ENCODE measurements at places on chromosomes 6 and 20.

GRCh38 chr6:37039958-37040357, 34.5 kb downstream of the FGD2 start:
- no peak for DNase-seq

DNA sequence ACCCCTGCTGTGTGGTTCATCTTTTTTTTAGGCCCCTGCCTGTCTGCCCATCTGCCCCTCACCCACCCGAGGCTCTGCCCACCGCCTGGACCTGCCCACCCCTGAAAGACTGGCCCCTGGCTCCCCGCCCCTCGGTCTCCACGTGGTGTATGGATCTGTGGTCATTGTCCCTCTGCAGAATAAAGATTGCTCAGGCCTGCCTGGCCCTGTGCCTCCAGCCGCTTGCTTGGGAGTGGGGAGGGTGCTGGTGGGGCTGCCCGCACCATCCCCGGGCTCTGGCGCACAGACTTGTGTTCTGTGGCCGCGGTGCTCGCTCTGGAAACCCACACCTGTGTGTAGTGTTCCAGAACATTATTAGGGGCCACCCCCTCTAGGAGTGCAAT, 1.6 kb downstream of the MAP1LC3A start:
- no peak for DNase-seq

DNA sequence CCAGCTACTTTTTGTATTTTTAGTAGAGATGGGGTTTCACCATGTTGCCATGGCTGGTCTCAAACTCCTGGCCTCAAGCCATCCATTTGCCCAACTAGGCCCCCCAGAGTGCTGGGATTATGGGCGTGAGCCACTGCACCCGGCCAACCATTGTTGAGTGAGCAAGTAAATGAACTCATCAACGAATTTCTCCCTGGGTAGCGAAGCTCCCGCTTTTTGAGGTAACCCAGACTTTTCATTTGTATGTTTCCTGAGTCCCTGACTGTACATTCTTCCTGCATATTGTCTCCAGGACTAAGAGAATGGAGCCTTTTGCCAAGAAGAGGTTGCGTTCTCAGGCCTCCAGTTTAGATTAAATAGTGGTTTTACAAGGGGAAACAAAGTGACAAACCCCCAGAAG, 36.4 kb downstream of the RIPOR3 start:
- no peak for DNase-seq

DNA sequence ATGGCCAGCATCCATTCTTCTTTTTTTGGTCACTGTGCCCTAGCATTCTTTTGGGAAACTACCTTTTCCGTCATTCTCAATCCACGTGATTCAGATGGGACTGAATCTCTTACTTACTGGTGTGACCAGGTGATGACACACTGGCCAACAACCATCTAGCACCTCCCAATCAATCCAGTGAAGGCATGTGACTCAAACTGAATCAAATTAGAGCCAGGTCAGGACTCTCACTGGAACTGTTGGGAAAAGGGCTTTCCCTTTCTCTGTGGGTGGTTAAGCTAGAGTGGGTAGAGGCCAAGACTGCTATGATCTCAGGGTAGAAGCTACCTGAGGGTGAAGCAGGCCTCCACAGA, 36.2 kb upstream of the ZMYND8 start:
- DNase-seq, result no peak

DNA sequence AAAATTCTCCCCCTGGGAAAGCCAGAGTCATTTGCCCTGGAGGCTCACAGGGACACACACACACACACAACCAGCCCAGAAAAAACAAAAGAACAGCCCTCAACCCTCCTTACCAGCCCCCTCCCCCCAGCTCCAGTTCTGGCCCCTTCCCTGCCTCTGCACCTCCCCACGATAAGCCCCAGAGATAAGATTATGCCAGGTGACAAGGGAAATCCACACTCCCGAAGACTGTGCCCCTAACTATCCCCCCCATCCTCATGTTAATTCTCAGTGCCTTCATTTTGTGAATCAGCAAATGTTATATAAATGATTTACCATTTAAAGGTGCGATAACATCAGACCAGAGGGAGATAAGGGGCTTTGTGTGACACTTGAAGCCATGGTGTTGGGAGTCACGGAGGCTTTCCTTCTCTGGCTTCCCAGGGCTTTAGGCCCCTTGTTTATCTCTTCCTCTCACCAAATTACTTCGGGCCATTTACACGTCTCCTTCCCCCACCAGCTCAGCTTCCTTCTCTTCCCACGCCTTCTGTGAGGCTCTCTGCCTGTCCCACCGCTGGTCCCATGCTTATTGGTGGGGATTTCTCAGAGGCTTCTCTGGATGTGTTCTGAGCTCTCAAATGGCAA, 12.5 kb upstream of the FOXC1 start:
- no peak for DNase-seq

DNA sequence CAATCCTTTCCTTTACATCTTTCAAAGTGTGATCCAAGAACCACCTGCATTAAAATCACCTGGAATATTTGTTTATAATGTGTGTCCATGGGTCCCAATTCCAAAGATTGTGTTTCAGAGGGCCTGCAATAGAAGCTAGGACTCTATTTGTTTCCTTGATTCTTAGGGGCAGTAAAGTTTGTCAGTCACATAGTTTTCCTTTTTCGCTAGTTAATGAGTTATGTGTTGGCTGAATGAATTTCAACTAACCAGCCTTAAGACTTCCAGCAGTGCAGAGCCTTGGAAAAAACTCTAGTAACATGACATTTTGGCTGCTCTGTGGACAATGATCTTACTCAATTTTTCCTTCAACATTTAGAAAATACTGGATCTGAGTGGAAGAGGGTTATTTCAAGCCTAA, 11.3 kb downstream of the FAM217A start:
- no peak for DNase-seq

DNA sequence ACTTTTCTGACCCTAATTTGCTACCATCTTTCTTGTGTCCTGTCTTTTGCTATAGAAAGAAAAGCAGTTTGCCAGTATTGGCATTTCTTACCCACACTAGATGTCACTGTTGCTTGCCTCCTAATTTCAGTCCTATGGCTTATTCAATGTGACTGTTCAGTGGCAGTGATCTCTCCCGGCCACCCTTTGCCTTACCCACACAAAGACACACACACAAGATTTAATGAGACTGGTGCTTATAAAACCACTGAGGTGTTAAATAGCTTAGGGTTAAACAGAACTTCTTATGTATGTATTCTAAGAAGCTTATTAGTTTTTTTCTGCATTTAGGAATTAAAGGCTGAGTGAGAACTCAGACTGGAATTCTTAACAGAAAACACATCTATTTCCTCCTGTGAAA, 233.6 kb upstream of the ASCC3 start:
- peak; percentile 79 for DNase-seq

DNA sequence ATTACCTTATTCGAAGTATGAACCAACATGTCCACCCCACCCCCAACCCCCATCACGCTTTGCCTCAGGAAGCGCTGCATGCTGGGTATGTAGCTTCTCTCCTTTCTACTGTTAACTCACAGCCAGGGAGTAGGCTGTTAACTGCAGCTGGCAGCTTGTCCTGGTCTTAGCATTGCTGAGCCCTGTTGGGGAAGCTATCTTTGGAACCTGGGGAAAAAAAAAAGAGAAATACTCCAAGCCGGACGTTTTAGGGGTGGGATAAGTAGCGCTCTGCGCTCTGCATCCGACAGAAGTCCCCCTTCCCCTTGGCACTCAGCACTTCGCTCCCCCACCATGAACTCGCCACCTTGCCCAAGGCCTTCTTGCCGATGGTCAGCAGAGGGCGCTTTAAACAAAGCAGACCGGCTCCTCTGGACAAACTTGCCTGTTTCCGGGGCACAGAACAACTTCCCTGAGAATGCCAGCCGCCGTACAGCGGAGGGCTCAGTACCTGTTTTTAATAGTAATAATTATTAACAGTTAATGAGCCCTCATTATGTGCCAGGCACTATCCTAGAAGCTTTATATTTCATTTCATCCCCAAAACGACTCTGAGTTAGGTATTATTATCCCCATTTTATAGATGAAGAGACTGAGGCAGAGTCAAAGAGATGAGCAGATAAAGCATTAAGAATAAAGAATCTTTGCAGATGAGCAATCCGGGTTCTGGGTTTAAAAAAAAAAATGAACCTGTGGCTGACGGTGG, 35.2 kb upstream of the MDFI start:
- DNase-seq, result peak; percentile 70

DNA sequence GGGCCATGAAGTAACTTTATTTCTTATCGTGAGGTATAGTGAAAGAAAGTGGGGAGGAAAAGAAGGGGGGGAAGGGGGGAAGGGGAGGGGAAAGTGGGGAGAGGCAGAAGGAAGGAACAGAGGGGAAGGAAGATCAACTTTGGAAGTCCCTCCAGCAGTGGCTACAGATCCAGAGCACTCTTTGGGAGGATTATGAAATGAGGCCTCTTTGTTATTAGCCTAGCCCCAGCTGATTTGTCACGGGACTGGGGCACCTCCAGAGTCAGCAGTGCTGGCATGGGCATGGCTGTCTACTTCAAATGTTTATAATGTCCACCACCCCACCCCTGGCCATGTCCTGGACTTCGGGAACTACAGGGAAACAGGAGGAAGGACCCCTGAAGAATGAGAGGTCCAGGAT, 7.6 kb downstream of the MOCS1 start:
- DNase-seq, result no peak

DNA sequence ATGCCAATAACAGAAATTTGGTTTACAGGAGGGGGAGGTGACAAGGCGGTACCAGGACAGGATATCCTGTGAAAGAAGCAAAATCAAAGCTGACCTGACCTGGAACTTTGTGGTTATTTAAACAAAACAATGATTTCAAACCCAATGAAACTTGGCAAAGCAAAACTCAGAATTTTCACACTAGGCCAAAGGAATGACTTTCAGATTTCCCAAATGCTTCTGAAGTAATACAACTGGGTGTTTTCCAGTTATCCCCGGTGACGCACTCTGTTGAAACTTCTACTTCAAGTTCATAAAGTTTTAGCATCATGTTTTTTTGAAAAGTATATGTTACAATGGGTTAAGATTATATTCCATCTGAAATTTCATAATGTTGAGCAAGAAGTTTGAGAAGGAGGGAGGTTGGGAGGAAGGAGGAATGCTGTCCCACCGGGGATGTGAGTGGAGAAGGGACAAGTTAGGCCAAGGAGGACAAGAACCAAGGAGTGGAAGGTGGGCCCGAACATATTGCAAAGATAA, 78.1 kb upstream of the TRAF3IP2 start:
- DNase-seq, result no peak

DNA sequence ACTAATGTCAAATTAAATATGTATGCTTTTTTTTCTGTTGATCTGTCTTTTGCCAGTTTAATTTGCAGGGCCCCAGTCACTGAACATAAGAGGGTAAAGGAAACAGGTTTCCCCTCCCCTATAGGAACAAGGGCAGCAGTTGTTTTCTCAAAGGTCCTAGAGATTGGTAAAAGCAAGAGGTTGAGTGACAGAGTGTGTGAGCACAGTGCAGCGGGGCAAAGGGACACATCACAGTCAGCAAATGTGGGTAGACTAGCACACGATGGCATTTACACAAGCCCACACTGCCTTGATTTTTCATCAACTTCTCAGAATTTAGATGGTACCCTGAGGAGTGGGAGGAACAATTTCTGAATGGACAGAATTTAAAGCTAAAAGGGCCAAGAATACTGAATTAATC, 138.7 kb upstream of the MYLIP start:
- DNase-seq, result no peak

GRCh38 chr6:138520463-138520862, 21.2 kb upstream of the NHSL1 start:
- no peak for DNase-seq

DNA sequence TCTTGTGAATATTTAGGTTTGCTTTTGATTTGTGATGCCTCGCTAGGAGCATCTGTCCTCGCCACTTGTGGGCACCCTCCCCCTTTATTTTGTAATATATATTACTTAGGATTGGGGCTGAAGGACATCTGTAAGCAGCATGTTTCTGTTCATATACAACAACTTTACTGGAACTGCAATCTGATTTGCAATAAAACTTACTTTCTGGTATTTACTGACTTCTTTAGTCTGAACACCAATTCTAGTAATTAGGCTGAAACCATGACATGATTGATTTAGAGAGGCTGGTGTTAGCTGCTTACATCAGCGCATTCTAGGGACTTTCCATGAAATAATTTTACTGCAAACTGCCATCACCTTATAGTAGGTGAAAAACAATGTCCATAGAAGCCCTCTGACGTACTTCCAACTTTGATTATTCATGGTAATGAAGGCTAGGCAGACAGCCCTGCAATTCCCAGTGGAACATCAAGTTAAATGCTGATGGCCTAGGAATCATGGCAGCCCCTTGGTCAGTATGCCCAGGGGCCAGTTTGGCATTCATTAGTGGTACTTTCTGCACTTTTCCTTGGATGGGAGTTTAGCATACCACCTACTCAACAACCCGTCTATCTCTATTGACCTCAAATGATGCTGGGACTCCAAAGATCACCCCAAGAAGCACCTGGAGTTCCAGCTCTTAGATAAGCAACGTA, 132.9 kb upstream of the MCHR2 start:
- peak; percentile 8 for DNase-seq

DNA sequence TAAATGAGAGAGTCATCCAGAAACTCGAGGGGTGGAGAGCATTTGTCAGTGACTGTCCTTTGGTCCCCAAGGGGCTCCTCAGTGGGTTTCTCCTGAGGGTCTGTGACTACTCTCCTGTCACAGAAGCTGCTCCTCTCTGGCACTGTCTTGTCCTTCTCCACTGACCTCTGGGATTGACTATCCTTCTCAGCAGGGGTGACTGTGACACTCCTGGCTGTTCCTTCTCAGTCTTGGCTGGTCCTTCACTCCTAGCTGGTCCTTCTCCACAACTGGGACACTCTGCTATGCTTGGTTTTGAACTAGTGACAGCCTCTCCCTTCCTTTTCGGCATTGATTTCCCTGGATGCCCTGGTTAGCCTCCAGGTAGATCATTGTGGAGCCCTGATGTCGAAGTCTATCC, 33.5 kb downstream of the DYNLT1 start:
- DNase-seq, result no peak

- DNase-seq, result no peak
Observed at GRCh38 chr6:14739827-14740226, 506.0 kb upstream of the JARID2 start.

DNA sequence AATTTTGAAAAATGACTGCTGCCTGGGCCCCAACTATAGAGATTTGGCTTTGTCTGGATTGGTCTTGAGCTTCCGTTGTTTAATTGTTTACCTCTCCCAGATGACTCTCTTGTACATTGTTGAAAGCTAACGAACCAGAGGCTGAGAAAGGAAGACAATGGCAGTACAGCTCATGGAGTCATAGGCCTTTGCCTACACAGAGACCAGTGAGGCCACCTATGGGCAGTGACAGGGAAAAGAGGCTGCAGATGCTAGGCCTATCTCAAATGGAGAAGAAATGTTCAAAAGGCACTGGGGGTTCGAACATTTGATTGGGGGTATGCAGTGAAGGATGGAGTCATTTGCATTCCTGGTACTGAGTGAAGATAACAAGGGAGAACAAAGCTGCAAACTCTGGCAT, 29.1 kb downstream of the OPN5 start:
- no peak for DNase-seq

All from NCI-H748 treated with DMSO at 0.1 percent for 48 hours (cell line).